CD4-positive, alpha-beta memory T cell (primary cell): ENCODE measurements at places on chromosomes 16 and 17. TPM values are rescaled to one million over a fixed set of nuclear protein-coding genes. Genes with fewer than 3 reads are reported as not detected.
A peak's percentile ranks its signal among the peaks of the same experiment; 100 is the strongest.

GRCh38 chr16:72995151-72995881 is 52.6 kb downstream of the ZFHX3 start:
- DNase-seq = no peak

DNA sequence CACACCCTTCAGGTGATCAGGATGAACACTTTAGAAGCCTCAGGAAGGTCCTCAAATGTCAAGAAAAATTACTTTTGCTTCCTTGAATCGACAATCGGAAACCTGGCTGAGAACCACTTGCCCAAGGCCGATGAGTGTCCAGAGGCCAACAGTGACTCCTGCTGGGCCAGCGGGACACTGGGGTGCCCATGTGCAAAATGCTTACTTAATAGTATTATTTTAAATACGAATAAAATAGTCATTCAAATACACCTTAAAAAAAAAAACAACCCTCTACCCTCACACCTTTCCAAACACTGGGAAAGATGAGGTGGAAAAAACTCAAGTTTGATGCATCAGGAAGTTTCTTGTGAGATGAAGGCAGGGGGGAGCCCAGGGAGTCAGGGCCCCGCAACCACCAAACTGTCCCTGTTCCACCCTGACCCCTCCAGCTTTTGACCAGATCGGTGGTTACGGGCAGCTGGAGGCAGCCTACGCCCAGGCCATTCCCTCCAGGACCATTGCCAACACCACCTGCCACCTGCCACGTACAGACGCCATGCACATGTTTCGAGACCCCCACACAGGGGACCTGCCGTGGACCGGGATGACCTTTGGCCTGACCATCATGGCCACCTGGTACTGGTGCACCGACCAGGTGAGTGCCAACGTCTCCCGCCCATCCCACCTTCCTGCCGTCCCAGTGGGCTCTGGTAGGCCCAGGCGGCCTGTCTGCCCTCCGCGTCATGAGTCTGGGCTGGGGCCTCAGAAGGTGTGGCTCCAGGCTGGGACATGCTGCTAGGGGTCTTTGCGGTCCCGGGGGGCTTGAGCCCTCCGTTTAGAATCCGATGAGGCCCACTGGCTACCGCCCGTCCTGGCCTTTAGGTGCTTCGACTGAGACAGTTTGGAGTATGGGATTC is 18.9 kb downstream of the SLC5A10 start:
- DNase-seq = no peak

DNA sequence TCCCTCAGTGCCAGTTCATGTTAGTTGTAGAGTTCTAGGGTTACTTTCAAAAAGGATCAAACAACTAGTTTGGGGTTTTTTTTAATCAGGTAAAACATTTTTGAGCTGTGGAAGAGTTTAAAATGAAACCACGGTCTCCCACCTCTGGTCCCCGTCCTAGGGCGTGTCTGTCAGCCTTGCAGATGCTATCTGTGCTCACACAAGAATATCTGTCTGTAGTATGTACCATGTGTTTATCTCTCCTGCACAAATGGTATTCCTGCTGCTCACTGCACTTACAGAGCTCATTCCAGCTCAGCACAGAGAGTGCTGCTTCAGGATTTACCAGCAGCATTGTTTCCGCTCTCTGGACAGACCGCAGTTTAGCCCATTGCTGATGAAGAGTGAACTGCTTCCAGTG is 38.9 kb downstream of the UBN1 start:
- no peak for DNase-seq

DNA sequence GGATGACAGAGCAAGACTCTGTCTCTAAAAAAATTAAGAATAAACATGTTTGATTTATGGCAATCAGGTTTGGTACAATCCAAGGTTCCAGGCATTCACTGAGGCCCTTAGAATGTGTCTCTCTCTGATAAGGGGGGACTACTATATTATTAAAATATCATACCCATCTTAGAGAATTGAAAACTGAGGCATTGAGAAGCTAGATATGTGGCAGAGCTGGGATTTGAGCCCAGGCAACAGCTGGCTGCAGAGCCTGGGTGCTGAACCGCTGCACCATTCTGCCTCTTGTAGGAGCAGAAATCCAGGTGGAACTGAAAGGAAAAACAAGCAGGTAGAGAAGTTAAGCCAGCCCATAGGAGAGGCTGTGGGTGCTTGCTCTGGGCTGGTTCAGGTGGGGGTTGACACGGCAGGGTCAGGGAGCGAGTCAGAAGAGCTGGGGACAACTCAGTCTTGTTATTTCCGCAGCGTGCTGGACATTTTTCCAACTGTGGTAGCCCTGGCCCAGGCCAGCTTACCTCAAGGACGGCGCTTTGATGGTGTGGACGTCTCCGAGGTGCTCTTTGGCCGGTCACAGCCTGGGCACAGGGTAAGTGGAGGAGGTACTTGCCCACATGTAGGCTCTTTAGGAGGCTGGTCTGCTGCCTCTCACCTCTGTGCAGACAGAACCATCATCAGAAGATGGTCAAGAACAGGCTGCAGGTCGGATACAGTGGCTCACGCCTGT is 62.5 kb downstream of the WIPI1 start:
- no peak for DNase-seq

DNA sequence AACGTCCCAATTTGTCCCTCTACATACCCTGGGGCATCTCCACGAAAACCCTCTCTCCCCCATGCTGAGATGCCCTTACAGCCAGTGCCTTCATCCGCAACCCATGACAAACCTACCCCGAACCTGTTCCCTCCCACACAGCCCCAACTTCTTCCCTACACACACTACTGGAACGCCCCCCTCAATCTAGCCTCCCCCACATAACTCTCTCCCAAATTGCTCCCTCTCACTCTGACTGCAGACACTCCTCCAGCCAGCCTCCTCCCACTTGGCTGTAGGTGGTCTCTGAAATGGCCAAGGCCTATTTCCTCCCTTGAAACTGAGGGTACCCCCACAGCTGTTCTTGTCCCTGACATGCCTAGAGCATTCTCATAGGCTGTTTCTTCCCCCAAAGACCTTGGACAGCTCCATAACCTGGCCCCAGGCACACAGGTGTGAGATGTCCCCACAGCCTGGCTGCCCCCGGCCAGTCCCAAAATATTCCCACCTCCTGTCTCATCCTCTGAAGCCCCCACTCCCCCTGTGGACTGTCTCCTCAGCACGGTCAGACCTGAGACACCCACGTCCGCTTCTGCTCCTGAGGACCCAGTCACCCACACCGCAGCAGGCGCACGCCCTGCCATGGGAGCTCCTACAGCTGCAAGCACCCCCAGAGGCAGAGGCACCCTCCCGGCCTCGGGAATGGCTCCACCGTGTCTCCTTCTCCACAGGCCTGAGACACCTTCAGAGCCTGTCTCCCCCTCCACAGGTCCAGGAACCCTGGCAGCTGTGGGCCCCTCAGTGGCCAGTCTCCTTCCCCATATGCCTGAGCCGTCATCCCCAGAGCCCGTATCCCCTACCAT is 3.7 kb downstream of the KIAA0753 start:
- DNase-seq = no peak

- DNase-seq = no peak
Measured at GRCh38 chr17:13078591-13079385, 61.0 kb upstream of the ELAC2 start.

GRCh38 chr16:75385507-75386152 is 47.7 kb downstream of the CFDP1 start:
- no peak for DNase-seq

GRCh38 chr16:78628461-78629045 is 529.1 kb downstream of the WWOX start:
- no peak for DNase-seq

DNA sequence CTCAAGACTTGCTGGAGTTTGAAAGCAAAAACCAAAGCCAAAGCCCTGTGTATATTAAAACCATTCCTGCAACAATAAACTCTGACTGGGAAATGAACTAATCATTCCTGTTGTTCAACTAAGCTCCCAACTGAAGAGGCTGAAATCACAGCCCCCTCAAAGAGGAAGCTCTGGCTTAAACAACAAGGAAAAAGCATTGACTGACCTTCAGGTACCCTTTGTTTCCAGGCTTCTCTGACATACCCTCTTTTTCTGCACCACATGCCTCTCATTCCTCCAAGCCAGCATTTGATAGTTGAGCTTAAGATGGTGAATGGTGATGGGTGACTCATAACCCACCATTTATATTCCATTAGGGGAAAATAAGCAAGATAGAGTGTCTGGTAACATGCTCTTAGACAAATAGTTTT is 470.9 kb upstream of the SOX9 start:
- no peak for DNase-seq

DNA sequence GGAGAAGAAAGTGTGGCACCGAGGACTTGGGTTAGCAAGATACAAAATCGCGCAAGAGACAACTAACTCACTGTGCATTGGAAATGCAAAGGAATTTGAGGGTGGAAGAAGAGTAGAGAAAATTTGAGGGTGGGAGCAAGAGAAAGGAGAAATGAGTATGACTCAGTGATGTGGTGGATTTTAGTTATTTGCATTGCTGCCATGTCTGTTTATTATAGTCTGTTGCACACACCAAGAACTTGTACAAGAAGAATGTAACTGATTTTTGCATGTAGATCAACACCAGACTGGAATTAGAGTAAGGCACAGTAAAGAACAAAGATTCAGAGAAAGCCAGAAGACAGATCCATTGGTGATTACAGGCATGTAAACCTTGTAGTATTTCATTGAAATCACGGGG is 71.6 kb upstream of the SMIM36 start:
- DNase-seq = no peak

DNA sequence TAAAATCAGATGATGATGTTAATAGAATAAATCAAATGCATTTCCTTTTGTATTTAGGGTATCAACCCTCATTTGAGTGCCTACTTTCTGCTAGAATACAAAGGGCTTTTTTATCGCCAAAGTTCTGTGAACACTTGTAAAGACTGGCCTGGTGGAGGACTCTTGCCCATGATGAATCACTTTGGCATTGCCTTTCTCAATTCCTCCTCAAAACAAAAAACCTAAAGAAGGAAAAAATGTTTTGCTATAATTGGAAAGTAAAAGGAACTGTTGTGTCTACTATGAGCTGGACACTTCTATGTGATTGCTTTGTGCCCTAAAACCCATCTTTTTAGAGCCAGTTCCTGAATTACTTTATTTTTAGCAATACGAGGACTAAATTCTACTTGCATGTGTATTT is 13.0 kb upstream of the DHRS11 start:
- DNase-seq = no peak

DNA sequence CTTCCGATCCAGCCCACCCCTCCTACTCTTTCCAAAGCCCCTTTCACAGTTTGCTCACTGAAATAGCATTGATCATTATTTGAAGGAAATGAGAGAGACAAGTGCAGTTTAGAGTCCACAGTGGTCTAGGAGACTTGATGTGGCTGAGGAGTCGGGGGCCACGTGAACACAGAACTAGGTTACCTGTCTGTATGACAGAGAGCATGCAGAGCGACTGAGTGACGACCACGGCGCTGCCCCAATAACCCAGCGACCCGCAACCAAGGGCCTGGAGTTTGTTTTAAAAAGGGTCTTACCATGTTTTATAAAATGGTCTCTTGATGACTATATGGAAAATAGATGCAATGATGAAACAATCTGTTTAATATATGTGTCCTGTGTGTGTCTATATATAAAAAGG is 39.5 kb downstream of the NDEL1 start:
- DNase-seq = no peak

DNA sequence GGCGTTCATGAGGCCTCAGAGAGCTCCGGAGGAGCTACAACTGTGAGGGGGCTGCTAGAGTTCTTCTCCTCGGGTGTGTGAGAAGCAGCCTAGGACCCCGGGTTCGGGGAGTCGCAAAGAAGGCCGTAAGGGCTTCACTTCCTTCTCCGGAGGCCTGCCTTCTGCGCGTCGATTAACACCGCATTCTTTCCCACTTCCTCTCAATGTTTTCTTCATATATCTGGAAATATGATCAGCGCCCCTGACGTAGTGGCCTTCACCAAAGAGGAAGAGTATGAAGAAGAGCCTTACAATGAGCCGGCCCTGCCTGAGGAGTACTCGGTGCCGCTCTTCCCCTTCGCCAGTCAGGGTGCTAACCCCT is 449 bp downstream of the SMCR8 start:
- DNase-seq = peak; percentile 59

DNA sequence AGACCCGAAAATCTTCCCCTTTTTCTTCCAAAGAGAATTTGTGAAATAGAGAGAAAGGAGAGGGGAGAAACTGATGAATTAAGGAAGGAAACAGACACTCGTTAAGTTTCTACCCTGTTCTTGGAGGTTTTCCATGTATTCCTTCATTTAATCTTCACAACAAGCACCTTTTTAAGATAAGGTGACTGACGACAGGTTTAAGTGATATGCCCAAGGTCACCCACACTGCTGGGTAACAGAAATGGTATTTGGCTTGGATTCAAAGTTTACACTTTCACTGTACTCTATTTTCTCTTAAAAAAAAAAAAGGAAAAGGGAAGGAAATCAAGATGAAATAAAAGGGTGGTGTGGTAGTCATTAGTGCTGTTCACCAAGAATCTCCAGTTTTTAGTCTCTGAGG is 33.5 kb upstream of the TOX3 start:
- no peak for DNase-seq

- no peak for DNase-seq
Measured at GRCh38 chr17:16872351-16873173, 99.4 kb downstream of the TNFRSF13B start.

DNA sequence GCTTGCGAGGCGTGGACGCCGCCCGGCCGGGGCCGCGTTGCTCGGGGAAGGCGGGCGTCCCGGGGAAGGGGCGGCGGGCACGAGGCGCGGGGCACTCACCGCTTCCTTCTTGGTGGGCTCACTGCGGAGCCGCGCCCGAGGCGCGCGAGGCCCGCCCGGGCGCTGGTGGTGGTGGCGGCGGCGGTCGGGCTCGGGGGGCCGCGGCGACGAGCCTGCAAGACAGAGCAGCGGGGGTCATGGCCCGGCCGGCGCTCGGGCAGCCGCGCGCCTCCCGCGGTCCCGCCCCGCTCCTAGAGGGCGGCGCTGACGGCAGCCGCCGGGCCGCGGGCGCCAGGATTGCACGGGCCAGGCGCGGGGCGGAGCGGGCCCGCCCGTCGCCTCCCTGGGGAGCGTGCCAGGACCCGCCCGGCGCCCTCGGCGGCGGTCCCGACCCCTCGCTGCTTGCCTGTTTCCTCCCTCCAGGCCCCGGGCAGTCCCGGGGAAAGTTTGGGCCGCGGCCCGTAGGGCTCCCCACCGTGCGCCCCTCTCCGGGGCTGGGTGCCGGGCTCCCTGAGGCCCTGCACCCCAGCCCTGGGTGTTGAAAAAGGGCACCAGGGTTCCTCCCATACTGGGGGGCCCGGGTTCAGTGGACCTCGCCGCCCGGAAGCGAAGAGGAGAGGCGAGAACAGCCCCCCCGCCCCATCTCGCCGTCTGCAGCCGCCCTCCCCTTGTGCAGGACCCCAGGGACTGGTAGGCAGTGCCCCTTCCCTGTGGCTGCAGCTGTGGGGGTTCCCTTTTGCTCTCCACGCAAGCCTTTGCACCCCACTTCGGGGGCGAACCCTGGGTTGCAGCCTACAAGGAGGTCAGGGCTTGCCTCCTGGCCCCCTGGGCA is at the start of gene C16orf74:
C16orf74 (minus strand) TSS at position 270 of the 871 bp plus-strand sequence. CDS start 15,879 bp downstream, outside the sequence.
- no peak for DNase-seq

Gene ADAD2
- not detected for polyA plus RNA-seq

Gene FA2H
- not detected for polyA plus RNA-seq

Gene TNK1
- polyA plus RNA-seq = 2.1 TPM

Gene LRRC75A
- 0.72 TPM for polyA plus RNA-seq

Gene GNGT2
- polyA plus RNA-seq = 6.9 TPM

Gene CCL17
- not detected for polyA plus RNA-seq

Gene PIRT
- polyA plus RNA-seq = not detected

Gene KCNJ16
- polyA plus RNA-seq = not detected

Gene HS3ST4
- polyA plus RNA-seq = not detected

Gene CRHR1
- not detected for polyA plus RNA-seq
